ENCODE measurements at places on chromosomes 3 and 15.

- DNase-seq = peak; percentile 95
Measured at GRCh38 chr15:62119227-62119864, 45.7 kb downstream of the C2CD4B start.

- no peak for DNase-seq
Measured at GRCh38 chr3:60536420-60536819, 714.8 kb downstream of the FHIT start.

GRCh38 chr3:39443530-39443929, 23.9 kb upstream of the MOBP start:
- DNase-seq = no peak

GRCh38 chr15:51322621-51323296, 15.6 kb downstream of the CYP19A1 start:
- DNase-seq = no peak

GRCh38 chr3:185070491-185071286, 82.2 kb downstream of the C3orf70 start:
- DNase-seq = peak; percentile 21

Measured in fibroblast of skin of right biceps (primary cell).